ENCODE measurements at places on chromosomes 11 and 22. TPM values are rescaled to one million over a fixed set of nuclear protein-coding genes. Genes with fewer than 3 reads are reported as not detected.

The OR4C15 gene
- total RNA-seq: not detected

The RTN4R gene
- 8.5 TPM for total RNA-seq

The CRYBA4 gene
- total RNA-seq: not detected

- DNase-seq: peak; percentile 90
These were observed 7.3 kb upstream of the SYT7 start for GRCh38 chr11:61587951-61588727.

DNA sequence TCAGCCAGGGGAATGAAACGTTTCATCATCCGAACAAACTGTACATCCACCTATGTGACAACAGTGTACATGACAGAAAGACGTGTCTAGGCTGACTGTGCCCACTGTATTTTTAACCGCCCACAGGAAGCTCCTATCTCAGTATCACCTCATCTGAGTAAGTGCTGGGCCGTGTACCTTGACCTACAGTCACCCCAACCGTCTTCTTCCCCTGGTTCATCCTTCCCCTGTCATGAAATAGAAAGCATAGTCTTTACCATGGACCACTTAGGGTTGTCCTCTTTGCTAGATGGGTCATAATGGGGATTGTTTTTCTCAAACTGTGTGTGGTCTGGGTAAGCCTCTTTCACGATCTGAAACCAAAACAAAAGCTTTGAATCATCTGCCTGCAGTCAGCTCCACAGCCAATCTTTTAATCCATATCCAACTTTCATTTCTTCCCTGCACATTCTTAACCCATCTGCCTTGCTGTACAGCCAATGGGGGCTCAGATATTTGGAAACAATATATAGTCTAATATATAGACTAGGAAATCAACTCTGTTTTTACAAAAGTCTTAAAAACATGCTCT, 4.2 kb downstream of the THYN1 start:
- no peak for DNase-seq

Measured in colonic mucosa (tissue), 4 donors.